H1 (cell line): ENCODE measurements at places on chromosomes 11 and 22.

DNA sequence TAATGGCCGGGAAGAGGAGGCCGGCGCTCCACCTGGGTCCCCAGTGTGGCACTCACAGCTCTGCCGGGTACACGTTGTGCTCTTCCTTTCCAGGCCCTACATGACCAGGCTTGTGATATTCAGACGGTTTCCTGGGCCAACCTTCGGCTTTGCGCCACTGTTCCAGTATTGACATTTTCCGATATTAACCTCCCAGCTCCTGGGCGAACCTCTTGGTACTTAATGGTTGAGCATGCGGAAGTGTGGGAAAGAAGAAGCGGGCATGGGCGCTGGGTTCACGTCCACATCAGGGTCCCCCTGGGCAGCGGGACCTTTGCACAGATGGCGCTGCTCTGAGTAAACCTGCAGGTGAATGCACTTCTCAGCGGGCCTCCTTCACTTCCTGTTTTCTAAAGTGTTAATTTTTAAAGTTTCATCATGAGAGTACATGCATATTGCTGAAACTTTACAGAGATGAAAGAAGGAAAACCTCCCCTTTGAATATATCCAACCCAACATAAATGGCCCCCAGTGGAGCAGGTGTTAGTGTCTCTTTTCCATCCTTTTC lies 286.7 kb downstream of the TBC1D22A start:
- H3K4me3 ChIP-seq: no peak overlapping the region
- no peaks in the 10 kb centered on the region for H3K36me3 ChIP-seq
- no peak overlapping the region for H3K27ac ChIP-seq
- no peaks in the 10 kb centered on the region for H3K4me1 ChIP-seq

- no peak for DNase-seq
- no peaks in the 10 kb centered on the region for H3K36me3 ChIP-seq
- H3K27ac ChIP-seq: no peak overlapping the region
These were observed 22.9 kb upstream of the SLC5A1 start for GRCh38 chr22:32020117-32020516.

DNA sequence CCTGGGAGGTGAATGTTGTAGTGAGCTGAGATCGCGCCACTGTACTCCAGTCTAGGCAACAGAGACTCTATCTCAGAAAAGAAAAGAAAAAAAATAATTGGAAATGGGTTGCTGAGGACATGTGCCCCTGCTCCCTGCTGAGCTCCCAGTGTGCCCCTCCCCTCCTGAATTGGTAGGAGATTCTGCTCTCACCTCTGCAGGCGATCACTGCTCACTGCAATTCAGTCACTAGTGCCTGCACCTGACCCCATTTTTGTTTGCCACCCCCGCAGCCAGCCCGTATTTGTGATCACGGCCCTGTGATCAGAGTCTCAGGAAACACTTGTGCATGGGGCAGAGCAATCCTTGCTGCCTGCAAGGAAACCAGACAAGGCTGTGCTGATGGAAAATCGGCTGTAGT lies 16.3 kb upstream of the SEC14L3 start:
- no peak overlapping the region for H3K27ac ChIP-seq
- no peaks in the 10 kb centered on the region for H3K27me3 ChIP-seq
- H3K4me1 ChIP-seq: no peaks in the 10 kb centered on the region
- DNase-seq: no peak
- H3K36me3 ChIP-seq: no peaks in the 10 kb centered on the region

GRCh38 chr11:126611438-126611837 lies 256.0 kb downstream of the ST3GAL4 start:
- no peaks in the 10 kb centered on the region for H3K27me3 ChIP-seq
- H3K4me3 ChIP-seq: no peak overlapping the region
- H3K4me1 ChIP-seq: peaks cover 3% of the 10 kb centered on the region
- H3K36me3 ChIP-seq: no peaks in the 10 kb centered on the region
- DNase-seq: no peak
- H3K27ac ChIP-seq: no peak overlapping the region

- H3K27ac ChIP-seq: no peak overlapping the region
- H3K4me3 ChIP-seq: no peak overlapping the region
- no peaks in the 10 kb centered on the region for H3K4me1 ChIP-seq
- H3K27me3 ChIP-seq: peaks cover 55% of the 10 kb centered on the region
- no peaks in the 10 kb centered on the region for H3K36me3 ChIP-seq
These were observed 12.4 kb upstream of the PRAME start for GRCh38 chr22:22571429-22571828.

DNA sequence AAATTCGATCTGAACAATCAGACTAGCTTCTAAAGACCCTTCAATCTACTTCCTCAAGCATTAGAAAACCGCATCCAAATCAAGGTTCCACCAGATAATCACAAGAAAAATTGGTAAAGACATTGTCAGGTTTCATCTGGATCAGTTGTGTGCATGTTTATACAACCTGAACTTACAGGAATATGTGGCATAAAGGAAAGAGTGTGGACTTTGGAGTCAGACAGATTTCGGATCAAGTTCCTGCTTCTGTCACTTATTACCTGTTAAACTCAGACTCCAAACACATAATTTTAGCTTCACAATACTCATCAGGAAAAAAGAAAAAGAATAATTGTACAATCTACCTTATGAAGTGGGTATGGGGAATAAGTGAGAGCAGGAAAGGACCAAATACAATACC lies 80.5 kb downstream of the MPPED2 start:
- no peak overlapping the region for H3K4me3 ChIP-seq
- no peak for DNase-seq
- H3K36me3 ChIP-seq: no peaks in the 10 kb centered on the region
- no peaks in the 10 kb centered on the region for H3K4me1 ChIP-seq

DNA sequence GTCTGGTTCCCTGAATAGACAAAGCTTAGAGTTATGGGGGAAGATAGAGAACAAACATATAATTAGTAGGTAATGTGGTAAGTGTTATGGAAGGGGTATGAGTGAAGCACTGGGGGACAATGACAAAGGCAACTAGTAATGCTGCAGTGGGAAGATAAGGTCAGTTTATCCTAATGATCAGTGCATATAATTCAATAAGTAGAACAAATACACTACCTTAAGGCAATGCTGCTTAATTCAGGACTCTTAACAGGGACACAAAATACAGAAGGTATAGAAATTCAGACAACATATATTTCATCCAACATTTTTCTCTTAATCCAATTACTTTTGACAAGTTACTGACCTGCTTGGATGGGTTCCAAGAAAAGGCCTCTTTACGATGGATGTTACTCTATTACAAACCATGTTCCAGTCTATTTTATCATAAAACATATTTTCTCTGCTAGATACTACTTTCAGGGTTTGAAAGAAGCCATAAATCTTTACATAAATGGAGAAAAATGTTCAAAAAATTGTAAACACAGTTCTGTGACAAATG lies 1186.2 kb downstream of the LRRC4C start:
- H3K27ac ChIP-seq: no peak overlapping the region
- no peak for DNase-seq
- H3K27me3 ChIP-seq: no peaks in the 10 kb centered on the region
- no peaks in the 10 kb centered on the region for H3K4me1 ChIP-seq
- H3K4me3 ChIP-seq: no peak overlapping the region

GRCh38 chr11:59766542-59767224 lies 11.5 kb downstream of the STX3 start:
- no peaks in the 10 kb centered on the region for H3K4me1 ChIP-seq
- no peaks in the 10 kb centered on the region for H3K36me3 ChIP-seq
- H3K27ac ChIP-seq: no peak overlapping the region
- no peaks in the 10 kb centered on the region for H3K27me3 ChIP-seq
- DNase-seq: no peak

GRCh38 chr11:17802491-17802890 lies 67.9 kb downstream of the KCNC1 start:
- peaks cover 11% of the 10 kb centered on the region for H3K4me1 ChIP-seq
- no peaks in the 10 kb centered on the region; the same call in 1 of the 2 replicates for H3K27me3 ChIP-seq
- no peak for DNase-seq
- H3K4me3 ChIP-seq: no peak overlapping the region
- no peak overlapping the region for H3K27ac ChIP-seq

- H3K27ac ChIP-seq: no peak overlapping the region
- H3K4me1 ChIP-seq: no peaks in the 10 kb centered on the region
- H3K4me3 ChIP-seq: no peak overlapping the region
- no peak for DNase-seq
- H3K27me3 ChIP-seq: no peaks in the 10 kb centered on the region
These were observed 18.6 kb downstream of the RSPH14 start for GRCh38 chr22:23122992-23123803.

GRCh38 chr11:114317787-114318137 lies 21.6 kb downstream of the NNMT start:
- peaks cover 24% of the 10 kb centered on the region for H3K4me1 ChIP-seq
- DNase-seq: no peak
- H3K36me3 ChIP-seq: no peaks in the 10 kb centered on the region
- no peaks in the 10 kb centered on the region; the same call in 1 of the 2 replicates for H3K27me3 ChIP-seq

GRCh38 chr11:117989351-117990102 lies 3.3 kb downstream of the IL10RA start:
- H3K27me3 ChIP-seq: peaks cover 28% of the 10 kb centered on the region
- H3K36me3 ChIP-seq: no peaks in the 10 kb centered on the region
- no peak overlapping the region for H3K27ac ChIP-seq

- DNase-seq: no peak
- no peaks in the 10 kb centered on the region for H3K27me3 ChIP-seq
- H3K36me3 ChIP-seq: no peaks in the 10 kb centered on the region
- no peaks in the 10 kb centered on the region; the same call in 1 of the 2 replicates for H3K4me1 ChIP-seq
- H3K4me3 ChIP-seq: no peak overlapping the region
These were observed 30.4 kb upstream of the SHANK2 start for GRCh38 chr11:71282581-71283351.

DNA sequence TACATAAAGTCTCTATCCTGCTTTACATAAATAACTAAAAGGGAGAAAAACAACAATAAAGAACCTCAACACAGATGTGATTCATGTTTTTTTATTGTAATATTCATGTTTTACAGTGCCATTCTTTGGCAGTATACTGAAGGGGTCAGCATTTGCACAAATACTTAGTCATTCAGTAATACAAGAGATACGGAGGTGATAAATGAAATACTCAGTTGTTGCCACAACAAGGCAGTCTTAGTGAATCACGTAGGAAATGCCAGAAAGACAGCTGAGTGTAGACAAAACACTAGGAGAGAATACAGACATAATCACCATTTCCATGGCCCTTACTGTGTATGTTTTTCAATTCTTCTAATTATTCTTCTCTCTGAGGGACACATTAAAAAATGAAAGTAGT lies 910.4 kb downstream of the METTL15 start:
- no peak overlapping the region for H3K4me3 ChIP-seq
- no peaks in the 10 kb centered on the region for H3K27me3 ChIP-seq
- H3K4me1 ChIP-seq: no peaks in the 10 kb centered on the region
- DNase-seq: no peak
- no peaks in the 10 kb centered on the region for H3K36me3 ChIP-seq

DNA sequence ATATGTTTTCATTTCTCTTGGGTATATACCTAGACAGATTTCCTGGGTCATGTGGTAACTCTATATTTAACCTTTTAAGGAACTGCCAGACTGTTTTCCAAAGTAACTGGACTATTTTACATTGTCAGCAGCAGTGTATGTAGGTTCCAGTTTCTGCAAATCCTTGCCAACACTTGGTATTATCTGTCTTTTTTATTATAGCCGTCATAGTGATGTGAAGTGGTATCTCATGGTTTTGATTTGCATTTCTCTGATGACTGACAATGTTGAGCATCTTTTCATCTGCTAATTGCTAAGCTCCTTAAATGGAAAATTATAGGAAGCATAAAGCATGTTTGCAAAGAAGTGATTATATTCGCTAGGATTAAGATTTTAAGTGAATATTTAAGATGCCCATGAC lies 13.9 kb downstream of the NNMT start:
- no peak for DNase-seq
- no peaks in the 10 kb centered on the region for H3K36me3 ChIP-seq
- H3K27ac ChIP-seq: no peak overlapping the region
- no peaks in the 10 kb centered on the region for H3K4me1 ChIP-seq
- no peak overlapping the region for H3K4me3 ChIP-seq

DNA sequence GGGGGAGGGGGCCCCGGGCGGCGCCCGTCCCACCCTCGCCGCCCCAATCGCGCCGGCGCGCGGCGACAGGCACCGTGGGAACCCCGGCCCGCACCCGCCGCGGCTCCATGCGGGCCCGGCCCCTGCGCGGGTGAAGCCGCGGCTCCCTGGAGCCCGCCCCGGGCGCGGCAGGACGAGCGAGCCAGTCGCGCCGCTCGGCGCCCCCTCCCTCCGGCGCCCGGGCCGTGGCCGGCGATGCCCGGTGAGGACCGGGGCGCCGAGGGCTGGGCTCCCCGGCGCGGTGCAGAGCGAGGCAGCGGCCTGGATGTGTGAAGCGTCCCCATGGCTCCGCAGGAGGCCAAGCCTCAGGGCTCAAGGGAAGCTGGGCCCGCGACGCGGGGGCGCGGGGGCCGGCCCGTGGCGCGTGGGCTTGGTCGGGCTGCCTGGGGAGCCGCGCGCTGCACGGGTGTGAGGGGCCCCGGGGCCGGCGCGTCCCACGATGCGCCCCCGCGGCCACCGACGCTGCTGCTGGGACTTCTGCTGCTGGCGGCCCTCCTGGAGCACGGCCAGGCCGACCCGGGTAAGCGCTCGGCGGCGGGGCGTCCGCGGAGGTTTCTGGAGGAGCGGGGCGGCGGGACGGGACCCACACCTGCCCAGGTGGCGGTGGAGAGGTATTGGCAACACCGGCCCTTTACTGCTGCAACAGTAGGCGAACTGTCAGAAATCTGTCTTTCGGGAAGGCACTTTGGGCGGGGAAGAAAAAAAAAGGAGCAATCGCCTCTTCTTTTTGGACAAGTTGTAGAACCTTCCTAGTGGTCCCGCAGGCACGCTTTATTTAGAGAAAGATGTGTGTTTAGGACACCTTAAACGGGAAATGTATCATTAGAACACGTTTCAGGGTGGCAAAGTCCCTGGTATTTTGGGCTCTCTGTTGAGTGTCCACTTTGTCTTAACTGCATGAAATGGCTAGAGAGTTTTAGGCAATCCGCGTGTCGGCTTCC lies 119.4 kb downstream of the HIPK3 start:
- H3K27me3 ChIP-seq: peaks cover 19% of the 10 kb centered on the region
- peaks cover 10% of the 10 kb centered on the region; the same call in 1 of the 2 replicates for H3K4me1 ChIP-seq
- peak; percentile 70 for DNase-seq

- no peaks in the 10 kb centered on the region for H3K36me3 ChIP-seq
- no peak overlapping the region for H3K27ac ChIP-seq
- no peaks in the 10 kb centered on the region for H3K4me1 ChIP-seq
- no peak overlapping the region for H3K4me3 ChIP-seq
- 0 out of 2 replicates have a peak, but pooled peaks cover 4% of the 10 kb centered on the region for H3K27me3 ChIP-seq
- DNase-seq: no peak
These were observed 4.8 kb downstream of the SLC35E4 start for GRCh38 chr22:30640361-30640760.
